ENCODE measurements at places on chromosomes 1 and 21. TPM values are rescaled to one million over a fixed set of nuclear protein-coding genes. Genes with fewer than 3 reads are reported as not detected.

GRCh38 chr21:42918291-42918690 lies 7.1 kb downstream of the ERVH48-1 start:
- DNase-seq = no peak

The KIAA1614 gene
- total RNA-seq = 0.40 TPM

The PLPPR4 gene
- total RNA-seq = 0.05 TPM

The PHTF1 gene
- total RNA-seq = 37.1 TPM

DNA sequence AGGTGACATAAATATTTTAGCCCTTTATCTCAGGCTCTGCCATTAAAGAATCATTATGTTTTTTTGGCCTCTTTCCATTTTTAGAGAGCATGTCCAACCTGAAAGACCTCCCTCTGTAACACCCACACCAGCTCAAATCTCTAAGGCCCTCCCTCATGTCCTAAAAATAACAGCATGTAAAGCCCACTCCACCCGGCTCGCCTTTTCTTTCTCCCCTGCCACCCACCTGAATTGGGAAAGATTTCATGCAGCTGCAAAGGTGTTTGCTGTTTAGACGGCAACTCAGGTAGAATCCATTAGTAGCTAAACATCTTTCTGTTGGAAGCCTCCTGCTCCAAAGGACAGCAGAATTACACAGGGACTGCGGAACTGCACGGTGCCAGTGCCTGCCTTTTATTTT lies 79.9 kb downstream of the DMRTA2 start:
- no peak for DNase-seq

The EIF4G3 gene
- total RNA-seq = 105 TPM

GRCh38 chr1:46747683-46748288 lies 28.9 kb upstream of the EFCAB14 start:
- no peak for DNase-seq

- no peak for DNase-seq
Observed at GRCh38 chr1:36888811-36889477, 145.4 kb downstream of the GRIK3 start.

- DNase-seq = no peak
Observed at GRCh38 chr1:217115404-217116380, 392.5 kb upstream of the ESRRG start.

GRCh38 chr1:179175011-179175841 lies 54.3 kb downstream of the ABL2 start:
- no peak for DNase-seq

GRCh38 chr1:222643606-222643937 lies 25.7 kb downstream of the MIA3 start:
- DNase-seq = no peak
